CD4-positive, alpha-beta T cell treated with Interleukin-21 for 1 hour (primary cell): ENCODE measurements at places on chromosomes 1 and 21.
A peak's percentile ranks its signal among the peaks of the same experiment; 100 is the strongest.

DNA sequence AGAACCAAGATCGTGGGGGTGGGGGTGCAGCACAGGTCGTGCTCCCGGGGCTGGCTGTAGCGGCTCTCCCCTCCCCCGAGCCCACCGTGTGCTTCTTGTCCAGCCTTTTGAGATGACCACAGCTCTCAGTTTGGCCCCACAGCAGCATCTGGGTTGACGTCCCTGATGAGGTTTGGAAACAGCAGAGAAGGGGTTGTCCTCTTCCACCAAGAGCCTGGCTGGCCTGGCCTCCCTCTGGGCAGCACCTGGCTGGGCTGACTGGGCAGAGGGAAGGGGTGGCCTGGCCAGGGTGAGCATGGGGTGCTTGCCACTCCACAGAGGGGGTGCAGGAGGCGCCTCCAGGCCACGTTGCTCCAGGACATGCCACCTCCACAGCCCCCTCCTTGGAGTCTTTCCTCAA, 61.5 kb downstream of the SKI start:
- DNase-seq = no peak

DNA sequence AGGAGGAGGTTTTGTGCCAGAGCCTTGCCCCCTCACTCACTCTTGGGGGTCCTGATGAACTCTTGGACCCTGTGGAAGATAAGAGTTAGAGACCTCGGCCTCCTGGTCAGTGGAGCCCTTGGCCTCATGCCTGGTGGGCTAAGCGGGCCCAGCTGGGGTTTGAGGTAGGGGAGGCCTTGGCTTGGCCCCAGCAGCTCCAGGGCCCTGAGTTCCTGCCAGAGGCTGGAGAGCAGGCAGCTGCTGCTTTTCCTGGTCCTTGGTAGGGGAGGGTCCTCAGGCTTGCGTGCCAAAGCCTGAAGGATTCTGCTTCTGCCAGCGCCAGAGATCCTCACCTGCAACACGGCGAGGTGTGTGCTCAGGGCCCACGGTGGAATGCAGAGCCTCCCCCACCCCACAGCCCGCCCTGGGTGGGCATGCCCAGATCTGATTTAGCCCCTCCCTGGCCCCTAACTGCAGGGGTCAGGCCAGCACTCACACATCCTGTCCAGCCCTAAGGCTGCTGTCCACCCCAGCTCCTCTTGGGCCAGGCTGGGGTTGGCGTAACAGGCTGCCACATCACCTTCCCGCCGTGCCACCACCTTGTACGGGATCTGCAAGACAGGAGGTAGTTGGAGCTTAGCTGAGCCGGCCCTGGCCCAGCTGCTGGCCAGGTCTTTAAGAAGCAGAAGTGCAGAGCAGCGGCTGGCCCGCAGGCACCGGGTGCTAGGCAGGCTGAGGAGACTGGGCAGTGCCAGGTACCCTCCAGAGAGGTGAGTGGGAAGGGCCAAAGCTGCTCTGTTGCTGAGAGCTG, 4.7 kb downstream of the GALE start:
- no peak for DNase-seq

DNA sequence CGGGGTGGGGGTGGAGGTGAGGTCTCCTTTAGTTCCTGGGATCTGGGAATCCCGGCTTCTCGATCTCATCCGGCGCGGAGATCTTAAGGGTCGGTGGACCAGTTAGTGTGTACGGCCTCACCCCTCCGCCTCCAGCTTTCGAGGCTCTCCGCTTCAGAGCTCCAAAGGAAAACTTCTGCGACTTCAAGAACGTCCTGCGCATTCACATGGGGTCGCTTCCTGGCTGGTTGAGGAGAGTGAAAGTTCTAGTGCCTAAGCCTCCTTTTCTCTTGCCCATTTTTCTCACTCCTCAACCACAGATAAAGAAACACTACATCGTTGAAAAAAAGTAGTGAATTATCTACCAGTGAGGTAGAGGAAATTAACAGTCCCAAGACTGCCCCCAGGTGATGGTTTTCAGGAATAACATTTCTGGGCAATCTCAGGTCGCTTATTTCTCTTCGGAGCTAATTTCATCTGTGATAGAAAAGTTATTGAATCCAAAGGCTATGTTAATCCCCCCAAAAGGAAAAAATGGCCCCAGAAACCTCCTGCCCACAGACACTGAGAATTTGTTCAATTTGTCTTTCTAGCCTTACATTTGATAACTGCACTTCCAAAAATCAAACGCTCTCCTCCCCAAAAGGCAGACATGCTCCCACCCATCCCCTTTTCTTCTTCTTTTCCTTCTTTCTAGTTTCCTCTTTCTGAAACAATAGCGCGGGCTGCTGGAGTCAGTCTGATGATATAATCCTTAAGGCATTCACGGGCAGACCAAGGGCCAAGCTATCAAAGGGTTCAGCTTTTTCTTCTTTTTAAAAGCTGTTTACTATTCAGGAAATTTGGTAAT, 20.6 kb upstream of the TBX15 start:
- peak; percentile 13 for DNase-seq

DNA sequence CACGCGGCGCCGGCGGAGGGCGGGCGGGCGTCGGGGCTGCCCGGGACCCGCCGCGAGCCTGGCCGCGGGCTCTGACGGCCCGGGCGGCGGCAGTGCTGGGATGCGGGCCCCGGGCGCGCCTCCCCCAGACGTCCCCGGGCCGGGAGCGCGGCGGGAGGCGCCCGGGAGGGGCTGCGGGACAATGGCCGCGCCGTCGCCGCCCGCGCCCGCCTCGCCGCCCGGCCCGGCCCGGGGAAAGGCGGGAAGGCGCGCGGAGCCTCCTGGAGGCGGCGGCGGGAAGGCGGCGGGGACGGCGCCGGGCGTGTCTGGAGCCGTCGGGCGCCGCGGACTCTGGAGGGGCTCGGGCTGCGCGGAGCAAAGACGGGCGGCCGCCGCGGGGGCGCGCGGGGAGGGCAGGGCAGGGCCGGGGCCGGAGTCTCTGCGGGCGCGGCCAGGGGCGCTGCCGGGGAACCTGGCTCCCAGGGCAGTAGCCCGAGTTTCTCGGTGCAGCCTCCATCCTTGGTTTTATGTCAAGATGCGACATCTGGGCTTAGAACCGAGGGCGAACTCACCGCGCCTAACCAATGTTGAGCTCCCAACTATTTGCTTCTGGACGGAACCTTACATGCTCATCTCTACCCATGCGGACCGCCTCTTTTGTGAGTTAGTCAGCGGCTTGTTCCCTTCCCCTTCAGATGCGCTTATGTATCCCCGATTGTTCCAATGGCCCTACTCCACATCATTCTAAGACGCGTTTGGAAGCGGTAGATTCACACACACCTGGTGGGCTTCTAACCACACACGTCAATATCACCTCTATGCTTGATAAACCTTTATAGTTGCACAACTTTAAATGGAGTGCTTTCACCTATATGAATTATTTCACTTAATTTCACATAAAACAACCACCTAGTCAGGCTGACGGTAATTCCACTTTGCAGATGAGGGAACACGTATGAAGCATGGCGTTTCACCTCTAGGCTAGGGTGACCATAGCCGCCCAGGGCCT, 651 bp downstream of the ZBTB8A start:
- DNase-seq = no peak

DNA sequence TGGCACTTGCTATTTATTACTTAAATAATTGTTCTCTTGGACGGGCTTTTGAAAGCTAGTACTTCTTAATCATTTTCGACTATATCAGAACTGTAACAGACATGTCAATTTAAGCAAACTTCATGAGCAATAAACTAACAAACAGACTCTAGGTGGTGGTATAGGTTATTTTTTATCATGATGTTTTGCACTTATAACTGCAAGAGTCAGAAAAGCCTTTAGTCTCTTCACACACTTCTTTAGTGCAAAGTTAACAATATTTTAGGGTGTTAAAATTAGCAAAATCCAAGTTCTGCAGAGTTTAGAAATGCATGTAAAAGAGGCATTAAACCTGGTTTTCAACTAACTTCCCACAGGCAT, 2.2 kb downstream of the NRIP1 start:
- DNase-seq = peak; percentile 38

DNA sequence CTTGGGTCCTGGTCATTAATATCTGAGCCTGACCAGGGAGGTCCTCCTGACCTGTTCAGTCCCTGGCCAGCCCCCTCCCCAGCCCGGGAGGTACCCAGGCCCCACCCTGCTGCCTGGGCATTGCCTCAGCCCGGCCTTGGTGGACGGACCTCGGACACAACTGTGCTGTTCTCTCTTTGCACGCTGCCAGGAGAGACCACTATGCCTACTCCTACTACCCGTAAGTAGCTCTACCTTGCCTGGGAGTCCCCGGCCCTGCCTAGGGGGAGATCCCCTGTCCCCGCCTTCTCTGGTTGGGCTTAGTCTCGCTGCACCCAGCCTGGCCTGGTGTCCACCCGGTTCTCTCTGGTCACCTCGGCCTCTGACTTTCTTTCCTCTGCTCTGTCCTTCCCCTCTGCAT, 53.2 kb downstream of the PTPRU start:
- DNase-seq = no peak

DNA sequence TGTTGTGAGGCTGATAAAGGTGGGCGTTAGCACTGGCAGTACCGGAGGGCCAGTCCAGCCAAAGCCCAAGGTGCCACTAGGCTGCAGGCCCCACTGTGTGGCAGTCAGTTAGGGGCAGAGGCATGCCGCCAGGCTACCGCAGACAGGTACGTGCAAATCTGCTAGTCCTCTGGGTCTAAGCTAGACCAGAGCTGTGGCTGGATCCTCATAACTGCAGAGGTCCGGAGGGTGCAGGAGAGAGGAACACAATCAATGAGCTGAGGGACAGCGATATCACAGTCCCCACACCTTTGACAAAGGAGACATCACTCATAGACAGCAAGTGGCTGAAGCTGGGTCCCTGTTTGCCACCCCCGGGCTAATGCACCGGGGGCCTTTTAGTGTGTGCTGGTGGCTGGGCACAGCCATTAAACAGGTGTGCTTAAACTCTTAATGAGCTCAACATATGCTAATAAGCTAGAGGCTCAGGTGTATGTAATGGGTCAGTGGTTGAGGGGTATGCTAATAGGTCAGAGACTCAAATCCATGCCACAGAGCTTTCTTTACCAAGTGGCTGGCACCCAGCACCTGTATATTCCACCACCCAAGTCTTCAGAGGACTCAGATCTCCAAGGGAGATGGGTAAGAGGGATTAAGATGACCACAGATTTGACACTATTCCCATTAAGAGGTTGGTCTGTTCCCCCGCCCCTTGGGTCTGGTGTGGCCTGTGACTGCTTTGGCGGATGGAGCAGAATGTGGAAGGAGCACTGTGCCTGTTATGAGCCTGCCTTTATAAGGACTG, 82.0 kb downstream of the GLIS1 start:
- no peak for DNase-seq

- no peak for DNase-seq
Measured at GRCh38 chr1:21631944-21632887, 36.9 kb downstream of the RAP1GAP start.

DNA sequence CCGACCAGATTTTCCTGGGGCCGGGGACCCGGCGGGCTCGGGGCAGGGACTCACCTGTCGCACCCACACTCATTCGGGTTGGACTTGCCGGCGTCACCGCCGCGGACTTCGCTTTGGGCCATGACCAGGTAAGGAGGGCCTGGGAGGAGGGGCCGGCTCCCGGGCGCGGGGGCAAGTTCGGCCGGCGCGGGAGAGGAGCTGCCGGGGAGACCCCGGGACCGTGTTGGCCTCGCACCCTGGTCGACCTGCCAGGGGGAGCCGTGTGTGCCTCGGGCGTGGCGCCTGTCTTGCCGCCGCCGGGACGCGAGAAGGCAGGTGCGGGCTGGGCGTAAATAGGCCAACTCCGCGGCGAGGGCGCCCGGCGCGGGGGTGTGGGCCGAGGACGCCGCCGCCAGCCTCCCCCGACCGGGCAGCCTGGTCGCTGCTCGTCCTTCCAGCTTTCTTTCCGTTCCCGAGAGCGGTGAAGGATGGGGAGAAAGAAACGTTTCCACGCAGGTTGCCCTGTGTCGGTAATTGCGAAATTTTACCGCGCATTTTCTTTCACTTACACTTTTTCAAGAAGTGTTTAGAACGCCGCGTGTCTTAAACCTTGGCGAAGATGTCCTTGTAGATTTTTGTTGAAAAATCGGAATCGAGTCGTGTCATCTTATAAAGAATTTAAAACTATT, 558 bp downstream of the USP1 start:
- peak; percentile 48 for DNase-seq

GRCh38 chr1:167486090-167486824, 32.1 kb downstream of the CD247 start:
- DNase-seq = peak; percentile 44

GRCh38 chr1:57820356-57821095, 396.7 kb upstream of the DAB1 start:
- DNase-seq = no peak

GRCh38 chr21:45112371-45112770, 38.0 kb downstream of the ADARB1 start:
- DNase-seq = no peak

- peak; percentile 30 for DNase-seq
Measured at GRCh38 chr1:41361495-41362356, 492 bp downstream of the FOXO6 start.

DNA sequence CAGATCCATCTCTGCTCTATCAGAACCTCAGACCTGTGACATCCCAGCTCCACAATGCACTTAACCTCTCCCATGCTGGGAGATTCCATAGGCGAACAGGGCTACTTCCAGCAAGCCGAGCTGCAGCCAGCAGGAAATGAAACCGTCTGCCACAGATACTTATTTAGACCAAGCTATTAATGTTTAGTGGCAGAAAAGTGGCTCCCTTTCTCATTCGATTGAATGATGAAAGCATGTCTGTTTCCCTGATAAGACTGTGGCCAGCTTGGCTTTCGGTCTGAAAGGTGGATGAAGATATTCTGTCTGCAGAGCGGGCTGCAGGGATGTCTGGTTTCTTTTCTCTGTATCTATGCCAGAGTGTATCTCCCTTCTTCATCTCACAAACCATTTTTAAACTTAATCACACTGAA, 146.4 kb downstream of the GREM2 start:
- DNase-seq = no peak

GRCh38 chr1:39047374-39048229, 21.5 kb downstream of the NDUFS5 start:
- no peak for DNase-seq

DNA sequence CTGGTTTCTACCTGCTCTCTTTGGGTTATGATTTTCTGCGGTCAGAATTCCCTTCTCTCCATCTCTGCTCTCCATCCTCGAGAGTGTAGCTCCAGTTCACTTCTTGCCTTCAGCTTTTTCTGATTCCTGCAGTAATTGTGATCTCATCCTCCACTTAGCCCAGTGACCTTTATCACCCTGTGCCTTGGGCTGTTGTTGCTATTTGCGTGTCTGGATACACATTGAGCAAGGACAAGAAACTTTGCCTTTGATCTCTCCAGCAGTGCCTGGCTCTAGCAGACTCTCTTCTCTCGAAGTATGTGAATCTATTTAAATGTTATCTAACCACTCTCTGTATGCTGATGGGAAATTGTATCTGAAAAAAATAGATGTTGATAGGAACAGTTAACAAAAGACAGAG, 76.4 kb upstream of the MARK1 start:
- no peak for DNase-seq

- DNase-seq = no peak
Measured at GRCh38 chr1:152577168-152577567, 3.1 kb downstream of the LCE3D start.

GRCh38 chr1:207935166-207935583, 24.2 kb upstream of the CD34 start:
- no peak for DNase-seq

DNA sequence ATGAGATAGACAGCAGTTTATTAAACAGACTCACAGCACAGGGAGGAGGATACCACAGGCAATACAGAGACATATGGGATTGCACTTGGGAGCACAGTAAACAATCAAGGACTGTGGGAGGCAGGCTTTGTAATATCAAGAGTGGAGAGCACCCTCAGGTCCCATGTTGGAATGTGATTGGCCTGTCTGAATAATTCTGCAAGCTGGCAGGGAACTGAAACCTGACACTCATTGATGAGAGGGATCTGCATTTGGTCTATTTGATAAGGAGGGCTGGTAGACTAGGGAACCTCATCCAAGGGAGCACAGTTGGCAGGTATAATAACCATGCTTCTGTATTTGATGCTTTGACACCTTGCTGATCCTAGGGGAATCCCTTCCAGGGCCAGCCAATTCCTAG, 69.9 kb upstream of the PRMT6 start:
- no peak for DNase-seq
